Motor neuron (in vitro differentiated cells): ENCODE measurements at places on chromosomes 7 and 10. TPM values are rescaled to one million over a fixed set of nuclear protein-coding genes. Genes with fewer than 3 reads are reported as not detected.

Gene ABCC2
- total RNA-seq: 7.9 and 9.3 TPM in 2 replicates

Gene HNRNPF
- total RNA-seq: 178 and 204 TPM in 2 replicates

Gene ERVW-1
- 1.6 and 6.2 TPM in 2 replicates for total RNA-seq

DNA sequence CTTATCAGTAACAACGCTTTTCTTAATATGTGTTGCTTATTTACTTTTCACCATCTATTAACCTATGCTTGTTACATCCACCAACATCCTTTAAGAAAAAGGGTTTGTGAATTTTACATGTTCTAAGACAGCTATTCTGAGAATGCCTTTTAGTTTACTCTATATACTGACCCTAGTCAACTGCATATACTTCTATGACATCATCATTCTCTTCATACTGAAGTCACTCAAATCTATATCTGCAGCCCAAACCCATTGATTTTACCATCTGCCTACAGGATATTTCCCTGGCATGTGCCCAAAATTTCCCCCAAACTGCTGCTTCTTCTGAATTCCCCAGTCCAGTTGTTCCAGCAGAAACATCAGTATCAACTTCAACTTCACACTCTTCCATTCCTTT is 94.6 kb upstream of the FAM204A start:
- ATAC-seq: no peak

DNA sequence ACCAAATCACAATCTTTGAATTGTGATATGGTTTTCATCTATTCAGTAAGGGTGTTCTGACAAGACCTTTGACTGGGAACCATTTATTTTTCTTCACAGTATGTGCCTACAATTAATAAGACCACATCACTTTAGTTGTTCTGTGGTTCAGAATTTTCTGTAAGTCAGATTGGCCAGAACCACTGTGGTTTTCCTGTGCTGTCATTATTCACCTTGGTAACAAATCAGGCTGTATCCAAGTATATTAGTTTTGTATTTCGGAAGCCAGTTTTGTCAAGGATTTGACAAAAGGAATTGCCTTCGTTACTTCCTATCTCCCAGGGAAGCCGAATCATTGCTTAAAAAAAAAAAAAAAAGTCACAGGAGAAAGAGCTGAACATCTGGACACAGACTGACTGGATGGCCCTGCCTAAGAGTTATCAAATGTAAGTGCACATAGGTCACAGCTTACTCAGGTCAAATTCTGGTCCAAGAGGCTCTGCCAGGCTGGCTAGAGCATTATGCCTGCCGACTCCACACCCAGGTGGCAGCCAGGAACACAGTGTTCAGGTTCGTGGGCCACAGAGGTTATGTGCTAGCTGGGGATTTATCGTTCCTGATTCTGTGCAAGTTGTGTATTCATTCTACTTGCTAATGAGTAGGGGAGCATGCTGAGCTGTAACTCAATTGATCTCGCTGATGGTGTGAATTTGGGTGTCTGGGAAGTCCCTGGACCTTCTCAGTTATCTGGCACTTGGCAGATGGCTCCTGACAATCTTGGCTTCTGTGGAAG is 175.3 kb downstream of the JAZF1 start:
- ATAC-seq: peak; percentile 85

- ATAC-seq: no peak
These were observed 103.4 kb downstream of the ITIH5 start for GRCh38 chr10:7563368-7563767.

DNA sequence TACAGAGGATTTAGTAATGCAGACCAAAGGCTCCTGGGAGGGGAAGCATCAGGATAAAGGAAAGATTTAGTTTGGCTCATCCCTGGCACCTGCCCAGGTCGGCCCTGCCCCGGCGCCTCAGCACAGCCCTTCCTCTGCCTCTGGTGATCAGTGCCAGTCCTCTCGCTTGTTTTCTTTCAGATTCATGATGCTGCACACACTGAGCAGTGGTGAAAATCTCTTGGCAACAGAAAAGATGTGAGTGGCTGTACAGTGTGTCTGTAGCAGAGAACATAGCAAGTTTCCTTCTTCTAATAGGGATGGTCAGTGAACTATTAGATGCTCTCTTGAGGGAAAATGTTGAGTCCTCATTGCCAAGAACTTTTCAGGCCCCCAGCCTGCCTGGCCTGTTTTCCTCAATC is 994.1 kb downstream of the KCNMA1 start:
- no peak for ATAC-seq
